ENCODE measurements at places on chromosomes 7 and 10.

DNA sequence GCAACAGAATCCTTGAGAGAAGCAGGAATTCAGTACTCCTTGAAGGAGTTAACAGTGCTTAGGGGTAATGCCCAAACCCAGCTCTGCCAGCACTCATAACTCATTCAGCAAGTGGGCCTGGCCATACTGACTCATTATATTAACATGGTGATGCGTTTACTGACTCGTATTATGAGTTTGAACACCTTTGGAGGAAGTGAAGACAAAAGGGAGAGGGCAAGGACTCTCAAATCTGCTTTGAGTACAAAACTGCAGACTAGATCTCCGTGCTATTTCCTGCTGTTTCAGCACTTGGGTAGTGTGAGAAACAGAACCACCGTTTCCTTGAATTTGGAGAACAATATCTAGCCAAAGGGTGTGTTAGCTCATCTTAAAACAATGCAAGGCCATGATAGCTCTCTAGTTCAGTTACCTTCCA is 30.8 kb downstream of the SLC16A9 start:
- DNase-seq = no peak

DNA sequence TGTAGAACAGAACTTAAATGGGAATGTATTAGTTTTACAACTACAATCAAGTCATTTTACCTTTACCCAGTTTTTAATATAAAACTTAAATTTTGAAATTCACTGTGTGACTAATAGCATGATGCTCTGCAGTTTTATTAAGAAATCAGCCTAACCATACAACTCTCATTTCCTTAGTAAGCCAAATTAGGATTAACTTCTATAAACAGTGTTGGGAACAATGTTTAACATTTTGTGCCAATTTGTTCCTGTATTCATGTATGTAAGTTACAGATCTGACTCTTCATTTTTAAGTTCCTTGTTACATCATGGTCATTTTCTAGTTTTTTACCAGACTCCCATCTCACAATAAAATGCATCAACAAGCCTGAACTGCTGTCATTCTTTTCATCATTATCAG is 209.8 kb downstream of the ZEB1 start:
- DNase-seq = no peak

- no peak for DNase-seq
Measured at GRCh38 chr7:44280636-44280992, 44.8 kb downstream of the CAMK2B start.

GRCh38 chr10:14524691-14525324 is 194.1 kb upstream of the FRMD4A start:
- DNase-seq = no peak

DNA sequence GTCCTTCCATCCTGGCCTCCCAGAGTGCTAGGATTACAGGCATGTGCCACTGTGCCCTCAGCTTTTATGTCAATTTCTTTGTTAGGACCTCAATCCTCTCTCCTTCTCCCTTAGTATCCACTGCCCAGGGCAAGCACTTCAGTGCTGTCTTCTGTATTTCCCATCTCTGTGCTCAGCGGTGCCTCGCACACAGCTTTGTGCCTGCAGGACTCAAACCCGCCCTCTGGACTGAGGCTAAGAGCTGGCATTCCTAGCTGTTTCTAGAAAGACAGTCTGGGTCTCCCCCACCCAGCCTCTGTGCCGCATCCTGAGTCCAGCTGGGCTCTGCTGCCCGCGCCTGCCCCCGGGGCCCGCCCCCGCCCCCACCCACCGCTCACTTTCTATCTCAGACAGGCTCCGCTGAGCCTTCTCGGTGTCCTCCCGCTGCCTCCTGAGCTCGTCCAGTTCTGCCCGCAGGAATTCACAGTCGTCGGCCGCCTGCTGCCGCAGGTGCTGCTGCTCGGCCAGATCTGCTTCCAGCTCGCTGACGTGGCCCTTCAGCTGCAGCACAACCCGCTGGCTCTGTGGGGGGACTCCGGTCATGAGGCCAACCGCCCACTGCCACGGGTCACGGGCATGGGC is 67.3 kb downstream of the SPDYE5 start:
- DNase-seq = no peak

DNA sequence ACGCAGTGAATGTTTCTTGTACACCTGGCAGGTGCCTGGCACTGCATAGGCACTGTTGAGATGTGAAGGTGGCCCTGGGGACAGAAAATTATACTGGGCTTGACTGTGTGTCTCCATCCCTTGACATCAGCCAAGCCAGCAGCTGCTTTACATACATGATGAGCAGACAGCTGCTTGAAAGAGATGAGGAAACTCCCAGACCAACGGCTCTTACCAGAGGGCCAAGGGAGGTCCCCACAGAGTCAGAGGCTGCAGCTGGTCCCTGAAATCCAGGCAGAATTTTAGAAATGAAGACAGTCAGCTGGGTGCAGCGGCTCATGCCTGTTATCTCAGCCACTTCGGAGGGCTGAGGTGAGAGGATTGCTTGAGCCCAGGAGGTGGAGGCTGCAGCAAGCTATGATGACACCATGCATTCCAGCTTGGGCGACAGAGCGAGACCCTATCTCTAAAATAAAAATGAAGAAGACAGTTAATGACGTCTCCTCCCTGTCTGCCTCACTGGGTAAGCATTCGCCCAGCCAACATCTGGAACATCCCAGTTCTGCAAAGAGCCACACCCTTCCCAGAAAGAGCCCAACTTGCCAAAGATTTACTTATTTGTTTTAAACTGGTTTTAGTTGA is 17.6 kb downstream of the LIMK1 start:
- no peak for DNase-seq

- DNase-seq = no peak
Measured at GRCh38 chr7:2687338-2687869, 598 bp upstream of the AMZ1 start.

GRCh38 chr7:117997862-117998825 is 124.9 kb upstream of the CTTNBP2 start:
- DNase-seq = no peak

- DNase-seq = no peak
Measured at GRCh38 chr7:35026150-35026549, 11.1 kb downstream of the DPY19L1 start.

- DNase-seq = no peak
Measured at GRCh38 chr10:100565206-100565985, 29.7 kb downstream of the HIF1AN start.

- no peak for DNase-seq
Measured at GRCh38 chr10:62736168-62736546, 68.4 kb upstream of the ADO start.

- peak; percentile 91 for DNase-seq
Measured at GRCh38 chr7:16420649-16421332, 547 bp downstream of the CRPPA start.

- no peak for DNase-seq
Measured at GRCh38 chr10:44282626-44283300, 102.1 kb downstream of the CXCL12 start.

DNA sequence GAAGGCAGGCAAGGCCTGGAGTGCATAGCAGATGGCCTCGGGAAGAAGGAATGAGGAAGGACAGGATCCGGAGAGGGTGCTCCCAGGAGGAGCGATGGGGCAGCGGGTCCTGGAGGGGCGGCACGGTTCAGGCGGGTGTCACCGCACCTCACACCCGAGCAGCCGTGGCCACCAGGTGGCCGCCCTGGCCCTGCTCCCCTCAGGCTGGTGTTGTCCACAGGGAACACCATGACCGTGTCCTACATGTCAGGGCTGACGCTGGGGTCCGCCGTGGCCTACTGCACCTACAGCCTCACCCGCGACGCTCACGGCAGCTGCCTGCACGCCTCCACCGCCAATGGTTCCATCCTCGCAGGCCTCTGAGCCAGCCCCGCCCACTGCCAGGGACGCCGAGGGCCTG is 19.8 kb downstream of the SLC29A4 start:
- no peak for DNase-seq

DNA sequence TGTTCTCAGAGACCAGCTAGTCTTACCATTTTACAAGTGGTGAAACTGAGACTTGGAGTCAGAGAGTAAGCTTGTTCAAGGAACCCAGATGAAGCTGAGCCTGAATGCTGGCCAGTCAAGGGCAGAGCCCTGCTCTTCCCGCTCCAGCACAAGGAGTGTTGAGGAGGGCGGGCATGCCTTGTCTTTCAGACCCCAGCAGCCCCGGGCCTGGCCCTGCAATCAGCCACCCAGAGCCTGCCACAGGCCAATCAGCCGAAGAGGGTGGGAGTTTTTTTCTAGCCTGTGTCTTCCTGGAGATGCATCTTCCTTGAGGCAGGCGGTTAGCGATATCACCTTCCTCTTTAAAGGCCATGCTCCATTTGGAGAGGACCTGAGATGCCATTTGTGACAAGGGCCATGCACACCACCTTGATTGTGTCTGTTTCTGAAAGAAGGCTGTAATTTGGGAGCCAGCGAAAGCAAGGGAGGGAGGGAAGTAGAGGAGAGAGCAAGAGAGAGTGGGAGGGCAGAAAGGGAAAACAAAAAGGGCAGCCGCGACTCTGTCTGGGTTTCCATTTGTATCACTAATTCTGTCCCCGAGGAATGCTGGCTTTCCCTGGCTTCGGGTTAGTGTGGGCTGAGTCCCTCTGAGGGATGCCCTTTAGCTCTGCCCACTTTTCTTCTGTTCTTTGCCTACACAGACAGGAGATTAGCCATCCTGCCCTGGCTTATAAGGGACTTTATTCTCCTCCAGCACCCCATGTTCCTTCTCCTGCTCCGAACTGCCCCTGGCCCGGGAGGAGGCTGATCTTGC is 8.0 kb downstream of the CDH23 start:
- no peak for DNase-seq

GRCh38 chr7:2281541-2281940 is 32.7 kb downstream of the SNX8 start:
- DNase-seq = no peak

- no peak for DNase-seq
Measured at GRCh38 chr10:102335184-102335583, 60.3 kb upstream of the NFKB2 start.

GRCh38 chr7:103988468-103989199 is 824 bp downstream of the RELN start:
- DNase-seq = no peak

- peak; percentile 89 for DNase-seq
Measured at GRCh38 chr10:110076559-110077318, 69.0 kb downstream of the ADD3 start.

GRCh38 chr10:132838346-132838970 is 52.5 kb upstream of the NKX6-2 start:
- no peak for DNase-seq

DNA sequence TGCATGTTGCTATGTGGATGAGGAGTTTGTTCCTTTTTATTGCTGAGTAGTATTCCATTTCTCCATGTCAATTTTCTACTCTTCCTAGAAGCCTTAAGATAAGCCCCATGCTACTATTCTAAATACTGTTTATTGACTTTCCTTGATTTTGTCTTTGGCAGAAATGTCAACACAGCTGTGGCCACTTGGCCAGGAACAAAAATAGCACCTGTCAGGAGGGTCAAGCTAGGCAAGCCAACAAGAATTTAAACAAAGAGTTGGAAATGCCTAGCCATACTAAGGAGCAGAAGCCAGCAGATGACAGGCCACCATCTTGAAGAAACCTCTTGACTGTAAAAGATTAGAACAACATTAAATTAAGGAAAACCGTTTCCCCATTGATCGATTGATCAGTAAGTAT is 34.7 kb downstream of the JAZF1 start:
- DNase-seq = no peak

GRCh38 chr7:37311355-37311754 is 137.3 kb downstream of the ELMO1 start:
- DNase-seq = no peak

- DNase-seq = no peak
Measured at GRCh38 chr10:127908106-127908958, 1.4 kb downstream of the PTPRE start.

- no peak for DNase-seq
Measured at GRCh38 chr10:97134110-97134509, 51.6 kb downstream of the SLIT1 start.

GRCh38 chr7:98617960-98618418 is 904 bp downstream of the NPTX2 start:
- no peak for DNase-seq

GRCh38 chr7:139023076-139023475 is 12.8 kb downstream of the ZC3HAV1L start:
- no peak for DNase-seq

- no peak for DNase-seq
Measured at GRCh38 chr7:137846549-137846826, 286 bp downstream of the DGKI start.

- no peak for DNase-seq
Measured at GRCh38 chr10:132613566-132614348, 76.2 kb downstream of the INPP5A start.

DNA sequence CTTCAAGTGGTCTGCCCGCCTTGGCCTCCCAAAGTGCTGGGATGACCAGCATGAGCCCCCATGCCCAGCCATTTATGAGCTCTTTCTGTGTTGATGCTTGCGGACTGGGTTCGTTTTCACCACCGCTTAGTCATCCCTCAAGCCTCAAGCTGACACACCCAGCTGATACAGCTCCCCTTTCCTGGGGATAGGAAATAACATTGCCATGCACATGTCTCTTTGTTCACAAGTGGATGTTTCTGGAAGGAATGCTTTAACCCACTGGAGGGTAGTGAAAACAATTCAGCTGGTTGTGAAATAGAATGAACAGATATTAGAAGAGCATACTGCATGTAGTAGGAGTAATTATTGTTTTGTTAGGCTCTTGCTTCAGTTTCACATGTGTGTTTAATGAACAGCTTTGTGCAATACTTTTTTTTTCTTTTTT is 8.5 kb upstream of the METTL27 start:
- no peak for DNase-seq

- no peak for DNase-seq
Measured at GRCh38 chr10:109819807-109820206, 103.5 kb downstream of the XPNPEP1 start.

DNA sequence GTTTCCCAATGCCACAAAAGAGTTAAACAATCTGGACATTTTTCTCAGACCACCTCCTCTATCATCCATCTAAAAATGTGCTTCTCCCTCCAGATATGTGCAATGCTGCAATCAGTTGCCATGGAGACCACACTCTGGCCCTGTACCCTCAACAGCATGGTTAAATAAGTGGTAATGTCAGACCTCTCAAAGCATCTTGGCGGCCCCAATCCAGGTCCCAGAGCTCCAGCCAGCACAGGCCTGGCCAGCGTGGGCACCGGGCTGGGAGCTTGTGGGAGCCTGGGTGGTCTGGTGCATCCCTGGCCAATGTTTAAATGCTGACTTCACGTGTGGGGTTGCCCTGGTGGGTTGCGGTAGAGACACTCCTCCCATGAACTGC is 362.9 kb upstream of the ZNF32 start:
- no peak for DNase-seq

- no peak for DNase-seq
Measured at GRCh38 chr10:5563321-5563961, 38.7 kb downstream of the CALML3 start.

DNA sequence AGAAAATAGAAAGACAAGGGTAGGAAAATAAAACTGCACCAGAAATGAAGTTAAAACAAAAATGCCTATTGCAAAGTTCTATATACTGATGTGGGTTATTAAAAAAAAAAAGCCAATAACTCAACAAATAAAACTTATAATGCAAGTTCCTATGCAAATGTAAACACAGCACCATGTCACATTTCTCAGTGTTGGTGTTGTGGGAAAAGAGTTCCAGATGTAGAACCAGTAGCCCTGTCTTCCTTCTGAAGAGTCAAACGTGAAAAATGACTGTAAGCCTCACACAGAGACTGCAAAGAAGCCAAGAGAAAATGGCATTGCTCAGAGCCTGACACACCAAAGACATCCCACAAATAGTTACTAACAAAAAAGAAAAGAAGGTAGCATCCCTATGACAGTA is 10.1 kb downstream of the PON2 start:
- DNase-seq = no peak
